ENCODE measurements at places on chromosomes 16 and 17. TPM values are rescaled to one million over a fixed set of nuclear protein-coding genes. Genes with fewer than 3 reads are reported as not detected.

Gene TEKT5
- total RNA-seq: not detected

GRCh38 chr16:57912529-57913260 is 58.2 kb downstream of the CNGB1 start:
- DNase-seq: no peak

DNA sequence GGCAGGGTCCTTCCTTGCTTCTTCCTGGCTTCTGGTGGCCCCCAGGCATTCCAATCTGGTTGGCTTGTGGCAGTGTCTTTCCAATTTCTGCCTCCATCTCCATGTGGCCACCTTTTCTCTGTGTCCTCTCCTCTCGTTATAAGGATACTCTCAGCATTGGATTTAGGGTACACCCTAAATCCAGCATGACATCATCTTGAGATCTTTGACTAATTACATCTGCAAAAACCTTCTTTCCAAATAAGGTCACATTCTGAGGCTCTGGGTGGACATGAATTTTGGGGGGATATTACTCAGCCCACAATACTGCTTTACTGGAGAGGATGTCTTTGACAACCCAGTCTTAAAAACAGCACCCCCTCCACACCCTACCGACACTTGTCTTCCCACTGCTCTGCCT is 18.9 kb upstream of the CFAP20 start:
- DNase-seq: no peak

Gene CLEC3A
- total RNA-seq: not detected

GRCh38 chr17:81165246-81166032 is at the start of gene PVALEF:
Gene PVALEF (plus strand): TSS chr17:81165507. CDS start chr17:81181227, 15,720 bp downstream.
- DNase-seq: no peak

GRCh38 chr17:76672270-76672851 is 28.8 kb upstream of the ST6GALNAC1 start:
- DNase-seq: no peak

DNA sequence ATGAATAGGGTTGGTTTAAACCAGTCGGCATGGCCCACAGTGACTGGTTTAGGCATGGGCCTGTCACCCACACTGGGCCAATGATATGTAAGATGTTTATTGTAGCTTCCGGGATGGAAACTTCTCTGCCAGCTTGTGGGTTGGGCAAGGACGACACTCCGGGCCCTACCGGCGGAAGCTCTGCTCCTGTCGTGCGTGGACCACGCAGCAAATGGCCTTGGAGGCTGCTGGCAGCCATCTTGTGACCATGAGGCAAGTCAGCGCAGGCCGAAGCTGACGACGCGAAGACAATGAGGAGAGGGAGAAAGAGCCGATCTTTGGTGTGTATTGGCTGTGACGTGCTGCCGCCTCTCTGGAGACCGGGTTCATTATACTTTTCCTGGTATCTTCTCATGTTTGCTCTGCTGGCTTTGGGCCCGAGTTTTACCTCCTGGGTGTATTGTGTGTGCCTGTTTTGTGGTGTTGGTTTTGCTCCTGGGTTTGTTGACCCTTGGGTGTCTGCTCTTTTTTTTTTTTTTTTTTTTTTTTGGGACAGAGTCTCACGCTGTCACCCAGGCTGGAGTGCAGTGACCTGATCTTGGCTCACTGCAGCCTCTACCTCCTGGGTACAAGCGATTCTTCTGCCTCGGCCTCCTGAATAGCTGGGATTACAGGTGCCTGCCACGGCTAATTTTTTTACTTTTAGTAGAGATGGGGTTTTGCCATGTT is 15.4 kb downstream of the SLC25A10 start:
- DNase-seq: no peak

- DNase-seq: no peak
Observed at GRCh38 chr17:49132699-49133364, at the start of gene B4GALNT2. Gene B4GALNT2 (plus strand): TSS chr17:49132769. CDS start chr17:49132793, 24 bp downstream.

- no peak for DNase-seq
Observed at GRCh38 chr16:19094542-19095365, 19.0 kb upstream of the ITPRIPL2 start.

- peak; percentile 30 for DNase-seq
Observed at GRCh38 chr17:10121971-10122707, 76.3 kb downstream of the GAS7 start.

DNA sequence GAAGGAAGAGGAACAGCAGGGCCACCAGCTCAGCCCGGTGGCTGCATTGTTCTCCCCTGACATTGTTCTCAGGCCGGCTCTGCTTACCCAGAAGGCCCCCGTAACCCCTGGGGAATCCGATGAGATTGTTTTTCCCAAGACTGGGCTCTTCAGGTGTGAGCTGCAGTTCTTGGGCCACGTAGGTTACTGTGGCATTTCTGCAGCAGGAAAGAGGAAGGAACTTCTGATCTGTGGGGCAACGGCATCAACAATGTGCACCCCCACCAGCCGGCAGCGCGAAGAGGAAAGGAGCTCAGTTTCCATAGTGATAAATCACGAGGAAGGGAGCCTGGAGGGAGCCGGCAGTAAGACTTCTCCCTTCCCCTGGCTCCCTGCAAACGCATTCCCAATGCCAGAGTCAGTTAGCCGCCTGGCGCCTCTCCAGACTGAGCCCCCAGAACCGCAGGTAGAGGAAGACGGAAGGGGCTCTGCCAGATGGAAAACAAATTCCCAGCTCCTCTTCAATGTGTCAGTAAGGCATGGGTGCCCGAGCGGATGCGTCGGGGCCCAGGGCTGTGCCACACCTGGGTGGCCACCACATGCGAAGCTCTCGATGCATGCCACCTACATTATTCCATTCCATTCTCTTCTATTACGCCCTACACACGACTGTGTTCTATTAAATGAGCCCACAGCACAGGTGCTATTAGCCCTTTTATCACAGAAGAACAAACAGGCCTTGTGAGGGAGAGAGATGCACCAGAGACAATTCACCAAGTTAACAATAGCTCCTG is 21.5 kb upstream of the PECAM1 start:
- DNase-seq: no peak

Gene DLX3
- total RNA-seq: 0.15 TPM

DNA sequence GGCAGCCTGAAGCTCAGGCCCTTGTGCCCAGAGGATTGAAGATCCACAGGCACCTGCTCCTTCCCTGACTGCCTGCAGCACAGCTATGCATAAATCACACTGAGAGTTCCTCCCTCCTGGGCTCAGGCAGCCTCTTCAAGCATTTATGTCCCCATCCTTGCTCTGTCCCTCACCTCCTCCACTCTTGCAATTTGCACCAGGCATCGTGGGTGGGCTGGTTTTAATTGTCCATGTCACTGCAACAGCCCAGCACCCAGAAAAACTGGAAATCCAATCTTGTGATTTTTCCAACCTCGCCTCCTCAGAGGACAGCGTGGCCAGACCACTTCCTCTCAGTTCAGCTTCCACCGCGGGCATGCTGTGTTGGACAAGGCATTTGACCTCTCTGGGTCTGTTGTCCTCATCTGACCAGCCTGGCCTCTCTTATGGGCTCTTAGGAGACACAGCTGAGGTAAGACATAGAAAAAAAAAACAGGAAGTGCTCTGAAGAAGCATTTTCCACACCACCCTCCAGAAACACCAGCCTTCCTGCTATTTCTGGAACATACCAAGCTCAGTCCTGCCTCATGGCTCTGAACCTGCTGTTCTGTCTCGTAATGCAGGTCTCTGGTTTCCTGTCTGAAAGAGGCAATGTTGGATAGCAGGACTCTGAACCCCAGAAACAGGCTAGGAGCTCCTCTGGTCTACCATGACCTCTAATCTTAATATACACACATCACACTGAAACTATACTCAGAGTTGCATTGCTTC is 8.3 kb downstream of the TMEM114 start:
- DNase-seq: no peak

- no peak for DNase-seq
Observed at GRCh38 chr16:14354561-14355351, 275.3 kb downstream of the PARN start.

Gene ALOX15
- not detected for total RNA-seq

Gene RAB37
- 6.0 TPM for total RNA-seq

Gene TBC1D3I
- total RNA-seq: 0.51 TPM

Gene CSF3
- total RNA-seq: not detected

GRCh38 chr17:3814361-3814760 is 13.4 kb upstream of the ITGAE start:
- DNase-seq: no peak

Gene TMEM106A
- 10.2 TPM for total RNA-seq

- no peak for DNase-seq
Observed at GRCh38 chr16:69880640-69881133, 70.4 kb upstream of the CLEC18A start.

- DNase-seq: no peak
Observed at GRCh38 chr17:68328676-68329075, 37.4 kb downstream of the ARSG start.

- no peak for DNase-seq
Observed at GRCh38 chr16:88793251-88793954, 8.4 kb upstream of the PIEZO1 start.

DNA sequence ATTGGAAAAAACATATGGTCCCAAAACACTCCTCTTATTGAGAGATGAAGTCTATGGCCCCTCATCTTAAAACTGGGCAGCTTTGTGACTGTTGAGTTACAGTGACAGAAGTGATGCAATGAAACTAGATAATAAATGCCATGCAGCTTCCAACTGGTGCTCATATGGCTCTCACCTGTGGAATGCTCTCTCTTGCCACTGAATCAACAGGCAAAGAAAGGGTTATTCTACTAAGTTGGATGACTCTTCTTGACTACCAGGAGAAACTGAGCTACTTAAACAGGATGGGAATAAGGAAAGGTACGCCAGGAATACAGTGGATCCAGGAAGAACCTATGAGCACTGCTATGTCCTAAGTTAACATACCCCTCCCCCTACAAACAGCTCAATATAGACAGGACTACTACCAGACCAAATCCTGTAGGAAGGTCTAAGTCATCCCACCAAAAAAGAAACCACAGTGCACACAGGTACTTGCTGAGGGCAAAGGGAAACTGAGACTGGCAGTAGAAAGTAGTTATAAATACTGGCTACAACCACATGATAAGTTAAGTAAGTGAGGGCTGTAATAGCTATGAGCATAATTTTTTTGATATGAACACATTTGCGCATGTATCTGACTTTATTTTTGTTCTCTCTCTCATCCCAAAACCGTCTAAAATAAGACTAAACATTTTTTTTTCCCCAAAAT is 398.5 kb downstream of the ZFHX3 start:
- no peak for DNase-seq

Gene KRT28
- total RNA-seq: not detected

Gene KRT33B
- not detected for total RNA-seq

GRCh38 chr17:56793957-56794356 is 39.8 kb downstream of the C17orf67 start:
- no peak for DNase-seq

GRCh38 chr16:10827691-10828341 is 9.2 kb upstream of the TVP23A start:
- no peak for DNase-seq

Gene TEDC2
- 32.1 TPM for total RNA-seq

- DNase-seq: no peak
Observed at GRCh38 chr17:73976147-73976546, 227.3 kb upstream of the RPL38 start.

DNA sequence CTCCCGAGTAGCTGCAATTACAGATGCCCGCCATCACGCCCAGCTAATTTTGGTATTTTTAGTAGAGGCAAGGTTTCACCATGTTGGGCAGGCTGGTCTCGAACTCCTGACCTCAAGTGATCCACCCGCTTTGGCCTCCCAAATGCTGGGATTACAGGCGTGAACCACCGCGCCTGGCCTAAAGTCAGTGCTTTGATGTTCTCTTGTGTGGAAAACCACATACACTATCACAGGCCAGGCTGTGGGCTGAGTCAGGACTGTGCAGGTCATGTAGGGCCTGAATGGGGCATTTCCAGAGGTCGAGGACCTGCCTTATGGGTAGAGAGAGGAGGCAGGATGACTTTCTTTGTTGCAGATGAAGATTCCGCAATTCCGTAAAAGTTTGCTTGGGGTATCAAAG is 5.1 kb upstream of the MT3 start:
- no peak for DNase-seq

Gene ALOX12B
- total RNA-seq: 1.3 TPM

Gene MTSS2
- total RNA-seq: 2.2 TPM

- DNase-seq: peak; percentile 67
Observed at GRCh38 chr17:51166987-51167931, 1.0 kb downstream of the NME2 start.

- no peak for DNase-seq
Observed at GRCh38 chr17:12536472-12536871, 129.2 kb upstream of the MYOCD start.

Gene NDUFAB1
- 167 TPM for total RNA-seq

- DNase-seq: no peak
Observed at GRCh38 chr16:76278980-76279379, 1.8 kb downstream of the CNTNAP4 start.

GRCh38 chr16:54588026-54588425 is 301.4 kb upstream of the IRX3 start:
- DNase-seq: no peak

Gene CASKIN2
- 11.1 TPM for total RNA-seq

Gene DCXR
- total RNA-seq: 117 TPM

Gene CCNF
- 30.8 TPM for total RNA-seq

Gene MAF
- total RNA-seq: 37.6 TPM

Gene EMC6
- total RNA-seq: 103 TPM

Gene CMC2
- total RNA-seq: 125 TPM

GRCh38 chr16:74033441-74033995 is 263.1 kb upstream of the PSMD7 start:
- no peak for DNase-seq

Gene LRRC36
- 0.31 TPM for total RNA-seq

Gene GRAP
- total RNA-seq: 7.9 TPM

Gene NOXO1
- total RNA-seq: 0.48 TPM

Gene ABI3
- 48.5 TPM for total RNA-seq

Gene ENO3
- total RNA-seq: 29.4 TPM

Gene CDH5
- not detected for total RNA-seq

Gene NPIPB6
- 1.1 TPM for total RNA-seq

Gene ETV4
- total RNA-seq: 6.4 TPM

- no peak for DNase-seq
Observed at GRCh38 chr16:68423771-68424170, 24.5 kb downstream of the SMPD3 start.

DNA sequence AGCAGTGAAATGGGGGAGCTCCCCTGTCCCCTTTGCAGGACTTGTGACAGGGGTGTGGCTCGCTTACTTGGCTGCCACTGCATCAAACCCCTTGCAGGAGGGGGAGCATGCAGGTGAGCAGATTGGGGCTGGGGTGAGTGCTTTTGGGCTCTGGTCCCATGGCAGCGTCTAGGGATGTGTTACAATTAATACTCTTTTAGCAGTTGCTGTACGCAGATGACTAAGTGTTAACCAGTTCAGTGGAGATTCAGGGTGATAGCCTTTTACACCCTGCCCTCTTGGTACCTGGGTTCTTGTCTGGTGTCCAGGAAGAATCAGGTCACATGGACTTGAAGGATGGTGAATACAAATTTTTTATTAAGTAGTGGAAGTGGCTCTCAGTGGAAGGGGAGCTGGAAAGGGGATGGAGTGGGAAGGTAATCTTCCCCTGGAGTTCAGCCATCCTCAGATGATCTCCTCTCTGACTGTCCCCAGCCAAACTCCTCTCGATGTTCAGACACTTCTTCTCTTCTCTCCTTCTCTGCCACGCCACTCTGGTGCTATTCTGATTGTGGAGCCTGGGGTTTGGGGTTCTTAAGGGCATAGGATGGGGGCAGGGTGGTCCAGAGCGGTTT is 100.1 kb downstream of the MARF1 start:
- no peak for DNase-seq
